Progenitor cell of endocrine pancreas (in vitro differentiated cells): ENCODE measurements at places on chromosomes 1 and 21.

DNA sequence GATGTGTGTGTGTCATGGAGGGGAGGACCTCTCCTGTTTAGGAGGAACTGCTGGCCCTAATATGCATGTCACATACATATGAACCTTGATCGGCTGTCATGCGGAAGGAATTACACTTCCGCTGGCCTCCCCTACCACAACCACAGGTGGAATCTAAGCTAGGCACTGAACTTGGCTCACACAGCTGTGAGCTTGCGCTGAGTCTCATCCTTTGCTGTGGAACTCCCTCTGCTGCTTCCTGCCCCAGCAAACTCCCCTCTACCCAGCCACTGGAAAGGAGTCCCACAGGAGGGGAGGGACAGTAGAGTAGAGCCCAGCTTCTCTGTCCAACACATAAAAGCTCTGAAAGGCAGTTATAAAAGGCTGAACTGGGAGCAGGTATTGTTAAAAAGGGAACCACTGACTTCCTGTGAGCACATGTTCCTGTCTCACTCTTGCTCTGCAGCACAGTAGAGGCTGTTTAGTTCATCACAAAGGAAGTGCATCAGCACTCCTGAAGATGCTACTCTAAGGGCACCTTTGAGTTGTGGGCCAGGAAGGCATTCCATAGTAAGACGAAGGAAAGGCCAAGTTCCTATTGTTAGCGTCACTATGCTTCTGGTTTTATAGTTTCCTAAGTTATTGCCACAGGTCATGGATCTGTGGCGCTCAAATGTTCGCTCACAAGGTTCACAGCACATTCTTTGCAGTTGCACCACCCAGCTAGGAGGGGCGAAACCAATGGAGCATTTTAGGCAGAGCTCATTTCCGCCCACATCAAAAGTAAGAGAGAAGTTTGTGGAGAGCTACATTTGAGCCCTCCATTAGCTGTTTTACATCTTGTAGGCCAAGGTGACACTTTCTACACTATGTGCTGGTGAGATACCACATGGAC lies 17.7 kb upstream of the PTPRC start:
- no peak for DNase-seq

DNA sequence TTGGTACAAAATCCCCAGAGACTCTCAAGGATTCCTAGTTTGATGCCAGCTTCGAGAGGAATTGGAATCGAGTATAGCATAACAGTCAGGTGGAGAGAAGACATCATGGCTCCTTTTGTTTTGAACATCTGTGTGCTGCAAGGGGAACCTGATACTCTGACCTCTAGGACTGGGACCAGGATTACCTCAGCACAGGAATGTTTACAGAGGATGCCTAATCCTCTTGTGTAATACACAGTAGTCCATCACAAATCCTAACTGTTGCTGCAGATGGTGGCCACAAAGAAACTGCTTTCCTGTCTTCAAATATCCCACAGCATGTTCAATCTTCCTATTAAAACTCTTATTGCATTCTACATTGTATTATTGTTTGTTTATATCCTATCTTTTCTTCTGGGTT lies 111.8 kb upstream of the PRMT6 start:
- DNase-seq, result no peak

DNA sequence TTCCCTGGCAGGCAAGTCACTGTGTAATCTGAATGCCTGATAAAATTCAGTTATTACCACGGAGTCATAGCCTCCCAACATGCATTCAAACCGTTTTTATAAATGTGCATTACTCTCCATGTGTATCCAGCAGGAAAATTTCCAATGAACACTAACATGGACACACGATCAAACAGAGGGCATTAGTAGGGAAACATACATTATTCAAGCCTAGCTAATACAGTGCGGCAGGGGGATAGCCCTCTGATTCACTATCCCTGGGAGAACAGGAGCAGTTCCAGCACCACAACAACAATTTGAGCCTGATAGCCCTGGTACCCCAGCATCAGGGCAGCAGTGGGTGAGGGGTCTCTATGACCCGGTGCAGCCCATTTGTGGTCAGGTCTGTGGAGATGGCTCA lies 35.8 kb upstream of the HMGB4 start:
- DNase-seq, result no peak

DNA sequence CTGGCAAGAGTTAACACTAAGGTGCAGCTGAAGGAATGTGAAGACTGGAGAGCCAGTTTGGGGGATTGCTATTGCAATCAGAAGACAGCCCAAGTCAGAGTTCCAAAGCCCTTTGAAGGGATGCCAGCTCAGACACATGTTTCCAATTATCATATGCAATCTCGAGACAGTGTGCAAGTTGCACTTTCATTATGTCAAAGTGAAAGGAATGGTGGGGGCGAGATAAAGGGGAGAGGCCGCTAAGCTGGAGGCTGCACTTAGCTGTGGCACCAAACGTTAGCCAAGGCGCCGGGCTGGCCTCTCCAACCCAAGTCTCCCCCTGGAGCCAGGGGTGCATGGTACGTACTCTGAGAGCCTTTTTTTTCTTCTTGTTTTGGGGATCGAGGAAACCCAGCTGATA lies 58.0 kb downstream of the NGF start:
- no peak for DNase-seq

GRCh38 chr1:197691816-197692215 lies 83.5 kb downstream of the DENND1B start:
- DNase-seq, result no peak

DNA sequence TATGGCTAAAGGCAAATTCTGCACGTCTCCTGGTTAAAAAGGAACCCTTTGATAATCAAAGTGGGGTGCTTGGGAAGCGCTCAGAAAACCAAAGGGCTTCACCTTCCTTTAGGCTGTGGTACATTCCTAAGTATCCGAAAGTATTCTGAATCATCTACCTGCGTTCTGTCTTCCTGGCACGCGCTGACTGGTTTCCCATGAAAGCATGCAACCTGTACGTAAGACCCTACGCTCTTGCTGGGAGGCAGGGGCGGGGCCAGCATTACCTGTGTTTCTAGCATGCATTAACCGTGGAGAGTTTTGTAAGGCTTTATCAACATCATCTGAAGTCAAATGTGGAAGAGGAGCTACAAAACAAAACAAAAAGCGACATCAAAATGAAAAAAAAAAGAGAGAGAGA lies 96.0 kb downstream of the ERG start:
- no peak for DNase-seq

DNA sequence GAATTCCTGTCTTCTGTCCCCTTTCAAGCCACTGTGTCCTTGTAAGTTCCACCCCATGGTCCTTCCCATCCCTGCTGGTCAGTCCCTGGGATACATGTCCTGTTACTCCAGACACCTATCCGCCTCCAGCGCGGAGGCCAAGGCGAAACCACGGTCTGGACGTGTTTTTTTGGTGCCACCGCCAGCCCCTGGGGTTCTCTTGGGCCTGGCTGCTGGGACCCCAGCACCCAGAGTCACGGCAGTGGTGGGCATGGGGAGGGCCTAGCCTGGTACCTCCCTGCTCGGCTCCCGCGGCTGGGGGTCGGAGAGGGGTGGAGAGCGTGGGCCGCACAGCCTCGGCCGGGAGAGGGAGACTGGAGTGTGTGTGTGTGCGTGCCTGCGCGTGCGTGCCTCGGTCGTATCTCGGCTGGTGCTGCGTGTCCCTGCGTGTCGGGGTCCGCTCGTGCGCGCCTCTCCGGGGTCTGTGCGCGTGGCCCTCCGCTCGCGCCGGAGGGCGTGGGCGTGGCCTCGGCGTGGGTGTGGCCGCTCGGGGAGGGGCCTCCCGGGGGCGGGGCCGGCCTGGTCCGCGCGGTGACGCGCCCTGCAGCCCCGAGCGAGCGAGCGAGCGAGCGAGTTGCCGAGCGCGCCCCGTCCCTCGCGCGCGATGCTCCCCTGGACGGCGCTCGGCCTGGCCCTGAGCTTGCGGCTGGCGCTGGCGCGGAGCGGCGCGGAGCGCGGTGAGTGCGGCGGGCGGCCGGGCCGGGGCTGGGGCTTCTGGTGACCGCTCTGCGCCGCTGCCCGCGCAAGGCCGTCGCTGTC lies at the start of gene VWA1:
Gene VWA1 (plus strand): TSS at position 585 of the 798 bp plus-strand sequence. CDS start 59 bp downstream, at position 644.
- no peak for DNase-seq

DNA sequence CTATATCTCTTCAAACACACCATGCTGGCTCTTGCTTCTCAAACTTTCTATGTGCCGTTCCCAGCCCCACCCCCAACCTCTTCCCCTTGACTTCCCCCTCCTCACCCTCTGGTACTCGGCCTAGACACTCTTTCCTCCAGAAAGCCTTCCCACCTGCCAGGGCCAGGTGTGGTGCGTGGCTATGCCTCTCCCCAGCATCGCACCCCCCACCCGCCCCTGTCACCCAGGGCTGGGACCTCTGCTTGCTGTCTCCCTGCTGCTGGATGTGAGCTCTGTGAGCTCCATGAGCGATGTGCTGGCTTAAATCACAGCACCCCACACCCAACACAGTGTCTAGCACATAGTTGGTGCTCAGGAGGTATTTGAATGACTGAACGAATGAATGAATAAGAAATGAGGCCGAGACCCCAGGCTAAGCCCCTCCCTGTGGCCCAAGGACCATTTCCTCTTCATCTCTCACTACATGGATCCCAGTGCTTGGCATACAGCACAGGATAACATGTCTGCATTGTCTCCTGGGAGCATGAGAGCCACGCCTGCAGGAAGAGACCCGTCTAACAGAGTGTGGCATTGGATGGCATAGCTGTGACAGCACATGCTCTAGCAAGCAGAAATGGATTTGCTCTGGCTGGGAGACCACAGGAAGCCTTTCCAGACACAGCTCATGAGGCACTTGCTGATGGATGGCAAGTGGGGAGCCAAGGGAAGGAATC lies 19.7 kb downstream of the TNNT2 start:
- DNase-seq, result no peak

DNA sequence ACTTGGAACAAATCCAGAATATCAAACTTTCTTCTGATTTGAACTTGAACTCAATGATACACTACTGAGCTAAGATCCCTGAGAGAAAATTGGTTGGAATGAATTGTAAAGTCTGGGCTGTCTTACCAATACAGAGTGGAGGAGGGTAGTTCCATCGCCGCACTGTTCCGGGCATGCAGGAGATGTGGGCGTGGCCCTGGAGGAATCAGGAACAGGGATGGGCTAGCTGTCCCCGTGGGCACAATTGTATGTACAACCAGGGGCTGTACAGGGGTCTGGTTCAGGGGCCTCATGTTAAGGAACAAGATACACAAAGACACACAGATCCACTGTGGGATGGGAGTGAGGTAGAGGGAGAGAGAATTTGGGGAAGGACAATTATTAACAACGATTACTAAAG lies 144.3 kb downstream of the ZSCAN20 start:
- DNase-seq, result no peak

GRCh38 chr1:196650403-196650802 lies 1.4 kb upstream of the CFH start:
- no peak for DNase-seq

- no peak for DNase-seq
Measured at GRCh38 chr1:187877220-187877619, 1048.5 kb downstream of the PLA2G4A start.
